Head of caudate nucleus (tissue), 42 donors: ENCODE measurements at places on chromosomes 1 and 21.

- DNase-seq = no peak
Observed at GRCh38 chr21:42695697-42696380, 42.4 kb downstream of the PDE9A start.

DNA sequence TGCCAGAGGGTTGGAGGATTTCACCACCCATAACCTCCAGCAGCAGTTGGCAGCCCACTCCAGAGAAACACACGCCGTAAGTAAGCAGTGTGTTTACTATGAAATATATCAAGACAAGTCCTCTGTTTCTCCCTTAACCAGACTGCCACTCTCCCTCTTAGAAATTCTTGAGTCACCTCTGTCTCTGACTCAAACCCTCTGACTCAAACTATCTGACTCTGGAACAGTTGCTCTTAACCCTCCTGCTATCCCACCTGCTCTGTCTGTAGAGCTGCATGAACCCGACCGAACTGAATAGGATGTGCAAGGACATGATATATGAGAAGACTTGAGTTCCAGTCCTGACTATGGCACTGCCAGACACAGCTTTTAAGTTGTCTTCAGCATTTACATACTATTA lies 14.1 kb downstream of the INPP5B start:
- DNase-seq = no peak

DNA sequence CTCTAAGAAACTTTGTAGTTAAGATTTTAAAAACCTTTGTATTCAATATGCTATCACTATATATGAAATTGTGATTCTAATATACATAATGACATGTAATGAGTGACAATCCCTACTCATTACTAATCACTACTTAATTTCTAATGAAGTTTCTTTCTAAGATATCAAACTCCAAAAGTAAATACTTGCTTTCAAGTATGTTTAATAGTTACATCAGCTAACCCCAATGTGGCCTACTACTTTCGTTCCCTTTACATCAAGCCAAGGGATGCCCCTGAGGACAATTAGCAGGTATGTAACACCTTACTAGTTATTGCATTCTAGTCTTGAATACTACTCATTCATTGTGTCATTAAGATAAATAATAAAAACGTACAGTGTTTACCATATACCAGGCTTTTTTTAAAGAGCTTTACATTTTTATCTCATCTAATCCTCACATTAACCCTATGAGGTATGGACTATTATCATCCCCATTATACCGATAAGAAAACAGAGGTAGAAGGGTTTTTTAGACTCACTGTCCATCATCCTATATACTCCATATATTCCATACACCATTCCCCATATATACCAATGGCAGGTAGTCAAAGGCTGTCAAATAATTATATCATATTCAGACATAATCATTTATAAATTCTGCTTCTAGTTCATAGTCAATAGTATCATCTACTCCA lies 4.2 kb downstream of the PPP1R15B start:
- no peak for DNase-seq

- DNase-seq = no peak
Observed at GRCh38 chr1:234578735-234579134, 31.2 kb downstream of the IRF2BP2 start.

GRCh38 chr1:223739366-223740037 lies 27.2 kb downstream of the CAPN2 start:
- DNase-seq = no peak

DNA sequence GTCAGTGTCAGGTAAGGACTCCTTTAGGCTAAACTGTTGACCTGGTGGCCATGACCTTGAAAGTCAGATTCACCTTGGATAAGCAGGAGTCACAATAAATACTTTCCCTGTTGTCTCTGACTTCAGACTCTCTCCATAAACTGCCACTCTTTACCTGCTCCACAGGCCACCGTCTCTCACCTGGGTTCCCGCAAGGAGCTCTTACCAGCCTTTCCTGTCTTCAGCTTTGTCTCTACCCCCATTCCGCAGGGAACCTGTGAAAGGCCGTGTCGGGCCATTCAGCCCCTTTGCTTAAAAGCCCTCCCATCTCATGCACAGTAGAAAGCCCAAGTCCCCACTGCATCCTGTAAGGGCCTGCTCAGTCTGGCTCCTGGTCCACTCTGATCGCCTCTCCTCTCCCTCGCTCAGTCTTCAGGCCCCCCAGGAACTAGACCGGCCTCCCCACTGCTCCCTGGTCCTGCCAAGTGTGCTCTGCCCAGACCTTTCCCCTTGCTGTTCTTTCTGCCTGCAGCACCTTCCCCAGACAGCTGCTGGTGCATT lies 79.5 kb downstream of the ACTL8 start:
- no peak for DNase-seq

GRCh38 chr1:208278638-208279037 lies 34.5 kb upstream of the PLXNA2 start:
- no peak for DNase-seq

GRCh38 chr1:224113545-224113917 lies 380 bp upstream of the FBXO28 start:
- DNase-seq = no peak

GRCh38 chr1:75079538-75080290 lies 54.5 kb upstream of the LHX8 start:
- no peak for DNase-seq

DNA sequence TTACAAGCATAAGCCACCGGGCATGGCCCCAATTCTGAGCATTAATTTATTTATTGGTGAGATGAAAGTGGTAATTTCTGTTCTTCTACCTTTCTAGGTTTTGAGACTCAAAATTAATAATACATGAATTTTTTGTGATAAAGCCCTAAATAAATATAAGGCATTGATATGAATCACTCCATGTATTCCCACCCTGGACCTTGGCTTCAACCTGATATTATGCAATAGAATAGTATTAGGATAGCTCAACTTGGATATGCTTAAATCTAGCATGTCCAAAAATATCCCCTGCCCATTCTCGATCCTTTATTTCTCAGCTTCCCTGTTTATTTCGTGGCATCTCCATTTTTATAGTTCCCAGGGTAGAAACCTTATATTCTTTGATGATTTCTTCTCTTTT lies 2.5 kb downstream of the AGL start:
- DNase-seq = no peak

- no peak for DNase-seq
Observed at GRCh38 chr1:113647164-113647563, 112.1 kb downstream of the PHTF1 start.
